Activated CD8-positive, alpha-beta memory T cell treated with anti-CD3 and anti-CD28 coated beads, Interleukin-2, amount 50 U/mL, for 4 hours (primary cell): ENCODE measurements at places on chromosomes 7 and 10.

GRCh38 chr7:46000513-46000912 lies 79.4 kb upstream of the IGFBP3 start:
- DNase-seq: no peak

- DNase-seq: no peak
Measured at GRCh38 chr7:96089511-96089910, 232.4 kb downstream of the SLC25A13 start.

- no peak for DNase-seq
Measured at GRCh38 chr10:88437411-88437810, 145.7 kb downstream of the RNLS start.

DNA sequence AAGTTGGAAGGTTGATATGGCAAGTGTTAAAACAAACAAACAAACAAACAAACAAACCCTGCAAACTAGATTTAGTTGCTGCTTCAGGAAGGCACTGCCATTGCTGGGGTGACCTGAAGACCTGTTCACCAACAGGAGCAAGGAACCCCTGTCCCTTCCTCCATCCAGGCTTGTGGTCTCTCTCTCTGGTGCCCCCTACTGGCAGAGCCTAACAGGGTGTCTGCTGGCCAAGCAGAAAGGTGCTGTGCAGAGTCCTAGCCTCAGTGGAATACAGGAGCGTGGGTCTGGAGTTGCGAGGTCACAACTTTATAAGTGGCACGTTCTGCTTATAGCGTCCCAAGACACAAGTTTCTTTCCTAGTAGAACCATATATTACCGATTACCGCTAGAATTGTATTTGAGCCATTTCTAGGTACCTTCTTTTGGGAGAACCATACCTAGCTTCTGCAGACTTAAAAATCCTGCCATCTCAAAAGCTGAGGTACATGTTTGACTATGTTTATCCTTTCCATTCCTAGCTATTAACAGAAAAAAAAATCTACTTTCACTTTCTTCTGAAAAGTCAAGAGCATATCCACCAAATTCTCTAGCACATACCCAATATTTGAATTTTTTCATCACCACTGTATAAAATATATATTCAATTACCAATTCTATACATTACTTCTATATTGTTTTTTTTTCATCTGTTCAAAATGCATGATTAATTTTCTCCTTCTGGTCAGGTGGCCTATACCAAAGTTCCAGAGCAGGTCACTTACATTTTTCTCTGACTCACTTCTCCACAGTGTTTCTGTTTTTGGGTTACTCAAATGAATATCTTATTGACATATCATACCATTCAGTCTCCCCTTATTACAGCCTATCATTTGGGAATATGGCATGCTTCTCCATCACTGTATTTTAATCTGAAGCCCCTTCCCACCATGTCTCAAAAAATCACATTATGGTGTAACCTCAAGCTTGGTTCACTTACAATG lies 29.1 kb upstream of the CALD1 start:
- peak; percentile 70 for DNase-seq

DNA sequence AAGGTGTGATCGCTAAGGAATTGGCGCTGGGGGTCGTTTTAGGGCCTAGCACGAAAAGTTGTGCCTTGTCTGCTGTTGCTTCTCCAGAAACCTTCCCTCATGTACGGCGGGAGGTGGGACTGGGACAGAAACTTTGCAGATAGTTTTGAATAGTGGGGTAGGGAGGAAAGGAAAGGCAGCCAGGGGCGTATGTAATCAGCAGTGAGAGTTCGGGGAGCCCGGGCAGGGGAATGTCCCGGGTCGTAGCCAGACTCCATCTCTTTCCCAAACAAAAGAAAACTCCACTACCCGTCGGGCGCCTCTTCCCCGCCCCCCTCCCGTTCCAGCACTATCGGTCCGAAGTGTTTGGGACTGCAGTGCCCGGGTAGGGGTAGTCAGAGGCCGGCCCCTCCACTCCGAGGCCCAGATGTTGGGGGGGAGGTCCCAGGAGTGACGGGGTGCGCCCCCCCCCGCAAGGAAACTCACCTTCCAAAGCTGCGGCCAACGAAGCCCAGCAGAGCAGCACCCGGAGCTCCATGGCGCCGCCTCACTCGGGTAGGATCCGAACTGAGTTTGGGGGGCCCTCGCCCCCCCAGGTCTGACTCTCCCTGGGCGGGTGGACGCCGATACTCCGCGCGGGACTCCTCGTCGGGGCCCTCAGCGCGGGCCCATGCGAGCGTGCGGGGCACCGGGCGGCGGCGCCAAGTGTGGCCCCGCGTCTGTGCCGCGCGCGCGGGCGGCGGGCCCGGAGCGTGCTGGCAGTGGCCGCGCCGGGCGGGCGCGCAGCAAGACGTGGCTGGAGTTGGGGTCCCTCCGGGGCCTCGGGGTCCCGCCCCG lies 601 bp downstream of the EPHB4 start:
- DNase-seq: no peak
